ENCODE measurements at places on chromosomes 7 and 10.

- DNase-seq: no peak
Observed at GRCh38 chr10:11234857-11235531, 217.3 kb downstream of the CELF2 start.

- no peak for DNase-seq
Observed at GRCh38 chr10:80504897-80505465, 32.7 kb upstream of the SH2D4B start.

- no peak for DNase-seq
Observed at GRCh38 chr7:82358009-82358578, 85.5 kb downstream of the CACNA2D1 start.

GRCh38 chr7:17774248-17774647 is 166.0 kb downstream of the SNX13 start:
- peak; percentile 42 for DNase-seq

DNA sequence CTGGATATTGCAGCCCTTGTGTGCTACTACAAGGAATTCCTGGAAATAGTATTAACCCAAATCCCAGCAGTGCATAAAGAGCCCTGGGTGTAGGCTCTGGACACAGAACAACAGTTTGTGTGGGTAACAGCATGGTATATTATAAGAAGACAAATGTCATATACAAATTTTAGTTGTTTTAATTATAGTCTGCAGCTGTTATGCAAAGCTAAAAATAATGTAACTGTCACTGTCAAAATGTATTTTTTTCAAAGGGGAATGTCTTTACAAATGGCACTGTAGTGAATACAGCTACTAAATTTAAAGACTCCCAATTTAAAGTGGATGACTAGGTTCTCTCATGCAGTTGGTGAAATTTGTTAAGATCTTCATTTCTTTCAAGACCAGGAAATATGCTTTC is 339.0 kb downstream of the GPR37 start:
- DNase-seq: no peak

DNA sequence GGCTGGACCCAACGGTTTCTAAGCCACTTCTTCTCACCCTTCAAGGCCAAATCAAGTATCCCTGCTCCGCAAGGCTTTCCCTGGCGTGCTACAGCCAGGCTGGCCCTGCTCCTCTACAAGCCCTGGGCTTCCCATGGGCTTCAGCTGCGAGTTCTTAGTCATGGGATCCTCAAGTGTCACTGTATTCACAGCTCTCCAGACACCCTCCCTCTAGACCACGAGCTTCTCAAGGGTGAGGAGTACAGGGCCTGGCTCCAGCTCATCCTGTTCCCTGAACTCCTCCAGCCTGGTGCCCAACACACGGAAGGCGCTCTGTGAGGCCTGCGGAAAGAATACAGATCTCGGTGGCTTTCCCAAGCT is 38.8 kb downstream of the FAM53B start:
- no peak for DNase-seq

- no peak for DNase-seq
Observed at GRCh38 chr7:96136600-96137239, 185.2 kb downstream of the SLC25A13 start.

GRCh38 chr7:114534953-114535352 is 120.3 kb downstream of the FOXP2 start:
- no peak for DNase-seq

All from SW480 (cell line).